ENCODE measurements at places on chromosomes 3 and 15.

- no peak for DNase-seq
Observed at GRCh38 chr3:182892226-182892625, 88.1 kb downstream of the DCUN1D1 start.

GRCh38 chr3:172194702-172195406 lies 155.5 kb downstream of the FNDC3B start:
- DNase-seq, result no peak

DNA sequence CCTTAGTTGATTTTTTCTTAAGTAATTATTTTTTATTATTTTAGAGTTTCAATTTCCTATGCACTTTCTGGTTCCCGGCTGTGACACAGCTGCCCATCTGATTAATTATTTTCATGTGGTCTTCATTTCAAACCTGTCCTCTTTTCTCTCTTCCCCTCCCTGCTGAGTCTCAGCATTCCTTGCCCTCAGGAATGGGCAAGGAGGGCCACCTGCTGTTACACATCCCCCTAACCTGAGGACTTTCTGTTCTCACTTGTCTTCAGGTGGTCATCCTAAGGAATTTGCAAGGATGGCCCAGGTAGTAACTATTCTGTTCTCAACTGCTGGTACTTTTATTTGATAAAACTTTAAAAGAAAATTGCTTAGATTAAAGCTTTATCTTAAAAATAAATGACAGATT lies 545.0 kb downstream of the OTOL1 start:
- DNase-seq, result no peak

GRCh38 chr15:100696452-100696851 lies 94.1 kb downstream of the ASB7 start:
- no peak for DNase-seq

- no peak for DNase-seq
Observed at GRCh38 chr3:188431040-188431439, 277.1 kb downstream of the LPP start.

DNA sequence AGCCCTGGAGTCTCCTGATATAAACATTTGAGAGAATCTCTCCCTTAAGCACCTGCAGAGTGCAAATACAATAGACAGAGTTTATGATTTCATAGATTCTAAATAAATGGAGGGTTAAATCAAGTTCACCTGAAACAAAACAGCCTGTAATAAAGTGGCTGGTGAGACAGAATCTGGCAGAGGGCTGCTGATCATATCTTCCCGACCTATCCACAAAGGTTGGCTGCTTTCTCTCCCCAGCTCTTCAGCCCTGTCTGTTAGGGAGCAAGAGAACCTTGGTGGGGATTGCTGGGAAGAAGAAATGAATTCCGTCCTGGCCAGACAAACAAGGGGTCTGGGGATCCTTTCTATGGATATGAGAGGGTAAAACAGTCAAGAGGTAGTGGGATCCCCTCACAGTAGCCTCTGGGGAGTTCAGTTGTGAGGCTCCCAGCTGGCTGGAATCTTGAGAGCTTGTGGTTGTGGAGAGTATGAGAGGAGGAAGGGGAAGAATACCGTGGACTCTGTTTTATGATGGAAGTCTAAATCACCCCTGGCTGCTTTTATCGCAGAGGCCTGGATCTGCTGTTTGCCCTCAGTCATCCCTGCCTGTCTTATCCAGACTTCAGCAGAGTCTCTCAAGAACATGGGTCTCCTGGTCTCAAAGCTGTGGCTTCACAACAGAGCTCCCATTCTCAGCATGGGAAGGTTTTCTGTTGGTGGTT lies 451.3 kb downstream of the NTRK3 start:
- no peak for DNase-seq

DNA sequence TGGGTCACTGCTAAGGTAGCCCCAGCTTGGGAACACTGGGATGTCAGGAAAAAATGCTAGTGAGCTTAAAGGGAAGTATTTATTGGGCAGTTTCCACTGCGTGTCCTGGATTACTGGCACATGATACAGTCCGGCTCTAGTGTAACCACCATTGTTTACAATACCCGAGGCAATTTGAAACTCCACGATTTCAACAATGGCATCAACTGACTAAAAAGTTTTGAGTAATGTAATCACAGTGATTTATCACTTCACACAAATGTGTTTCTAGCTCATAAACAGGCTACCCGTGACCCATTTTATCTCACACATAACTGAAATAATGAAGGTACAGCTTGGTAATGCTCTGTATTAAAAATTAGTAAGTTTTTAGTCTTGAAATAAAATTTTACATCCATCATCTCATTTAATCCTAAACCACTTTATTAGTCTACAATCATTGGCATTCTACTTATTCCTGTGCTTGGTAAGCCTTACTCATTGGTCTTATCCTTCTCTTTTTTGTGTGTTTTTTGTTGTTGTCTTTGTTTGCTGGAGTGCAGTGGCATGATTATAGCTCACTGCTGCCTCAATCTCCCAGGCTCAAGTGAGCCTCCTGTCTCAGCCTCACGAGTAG lies 7.6 kb downstream of the ZMAT3 start:
- DNase-seq, result no peak

DNA sequence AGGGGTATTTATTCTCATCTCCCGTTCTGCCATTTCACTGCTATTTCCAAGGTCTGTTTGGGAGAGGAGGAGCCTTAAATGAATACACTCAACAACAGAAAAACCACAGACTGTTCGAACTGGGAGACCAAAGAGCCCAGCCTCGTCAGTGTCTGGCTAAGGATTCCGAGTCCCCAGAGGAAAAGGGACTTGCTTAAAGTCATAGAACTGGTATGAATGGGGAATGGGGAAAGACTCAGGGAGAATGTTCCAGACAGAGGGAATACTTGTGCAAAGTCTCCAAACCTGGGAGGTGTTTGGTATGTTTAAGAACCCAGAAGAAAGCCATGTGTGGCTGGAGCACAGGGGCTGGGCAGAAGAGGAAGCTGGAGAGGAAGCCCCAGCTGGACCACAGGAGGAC lies 46.9 kb downstream of the FAM43A start:
- DNase-seq, result no peak

DNA sequence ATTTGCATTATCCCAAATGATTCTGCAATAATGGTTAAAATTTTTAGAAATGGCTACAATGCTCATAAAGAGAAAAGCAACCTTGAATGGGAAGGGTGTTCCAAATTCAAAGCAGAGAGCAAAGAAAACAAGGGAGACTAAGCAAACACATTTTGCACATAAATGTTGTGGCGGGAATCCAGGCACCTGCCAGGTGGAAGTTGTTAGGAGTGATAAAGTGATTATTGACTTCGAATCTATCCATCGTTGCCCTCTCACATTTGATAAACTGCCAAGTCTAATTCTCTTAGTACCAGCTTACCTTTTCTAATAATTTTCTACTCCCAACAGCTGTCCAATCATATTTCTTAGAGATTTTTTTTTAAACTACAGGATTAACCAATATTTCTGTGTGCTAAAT lies 244.5 kb downstream of the CACNA2D3 start:
- DNase-seq, result no peak

DNA sequence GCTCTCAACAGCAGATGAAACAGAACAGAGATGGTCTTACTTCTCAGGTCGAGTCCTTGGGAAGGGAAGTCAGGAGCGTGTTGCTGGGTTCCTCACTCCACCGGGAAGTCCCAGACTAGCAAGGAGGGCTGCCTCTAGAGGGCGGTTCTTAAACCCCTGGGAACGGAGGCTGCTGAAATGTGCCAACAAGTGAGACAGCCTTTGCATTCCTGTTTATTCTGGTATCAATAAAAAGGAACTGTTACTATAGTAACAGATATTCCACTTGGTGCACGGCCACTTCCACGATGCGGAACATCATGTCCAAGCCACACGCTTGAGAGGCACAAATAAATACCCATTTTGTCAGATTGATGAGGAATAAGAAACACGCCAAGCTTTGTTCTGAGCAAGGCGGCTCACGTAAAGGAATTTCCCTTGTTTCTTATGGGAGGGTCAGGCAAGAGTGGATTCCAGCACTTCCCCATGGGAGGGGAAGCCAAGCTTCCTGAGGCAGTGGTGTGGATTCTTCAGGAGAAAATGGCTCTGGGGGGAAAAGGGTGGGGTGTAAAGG lies at the start of gene FAM107A:
TSS of gene FAM107A (minus strand) at position 123 of the 553 bp plus-strand sequence. CDS start 7,531 bp downstream, outside the sequence.
- DNase-seq, result no peak

- no peak for DNase-seq
Observed at GRCh38 chr3:29334706-29335105, 53.8 kb downstream of the RBMS3 start.

DNA sequence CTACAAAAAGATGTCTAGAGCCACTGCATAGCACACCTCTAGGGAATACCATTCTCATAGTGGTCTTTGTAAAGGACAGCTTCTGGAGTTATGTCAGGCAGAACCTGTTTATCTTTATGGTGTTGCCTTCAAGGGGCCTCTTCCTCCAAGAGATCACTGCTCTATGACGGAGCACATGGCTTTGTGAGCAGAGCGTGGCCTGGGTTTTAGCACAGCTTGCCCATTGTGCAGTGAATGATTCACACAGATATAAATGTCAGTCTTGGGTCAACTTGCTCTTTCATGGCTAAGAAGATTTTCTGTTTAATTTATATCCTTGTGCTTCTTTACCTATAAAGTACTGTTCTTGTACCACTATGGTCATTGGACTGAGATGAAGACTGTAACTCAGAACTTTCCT lies 41.5 kb upstream of the RBMS3 start:
- no peak for DNase-seq

DNA sequence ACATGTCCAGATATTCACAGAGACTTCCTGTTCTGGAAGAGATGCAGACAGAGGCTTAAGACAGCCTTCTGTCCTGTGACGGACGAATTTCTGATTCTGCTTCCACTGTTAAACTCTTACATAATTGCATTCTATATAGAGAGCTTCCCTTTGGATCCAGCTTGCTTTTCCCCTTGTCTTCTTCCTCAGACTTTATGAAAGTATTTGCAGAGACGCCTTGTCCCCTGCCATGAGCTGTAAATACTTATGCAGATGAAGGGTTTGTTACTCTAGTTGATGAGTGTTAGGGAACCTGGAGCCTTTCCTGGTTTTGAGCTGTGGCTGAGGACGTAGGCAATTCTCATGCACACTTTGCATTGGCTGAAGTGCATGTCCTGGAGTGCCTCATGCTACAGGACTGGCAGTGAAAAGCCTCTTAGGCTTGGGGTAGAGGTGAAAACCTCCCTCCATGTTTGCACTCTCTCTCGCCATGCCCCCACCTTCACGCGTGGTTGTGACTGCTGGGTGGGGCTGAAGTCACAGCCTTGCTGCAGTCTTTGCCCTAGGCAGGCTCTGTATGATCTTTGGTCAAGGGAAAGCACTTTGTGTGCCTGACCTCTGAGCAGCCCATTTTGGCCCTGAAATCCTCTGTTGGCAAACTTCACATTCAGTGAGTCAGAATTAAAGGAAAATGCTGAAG lies 286.6 kb downstream of the PTPRG start:
- DNase-seq, result no peak

DNA sequence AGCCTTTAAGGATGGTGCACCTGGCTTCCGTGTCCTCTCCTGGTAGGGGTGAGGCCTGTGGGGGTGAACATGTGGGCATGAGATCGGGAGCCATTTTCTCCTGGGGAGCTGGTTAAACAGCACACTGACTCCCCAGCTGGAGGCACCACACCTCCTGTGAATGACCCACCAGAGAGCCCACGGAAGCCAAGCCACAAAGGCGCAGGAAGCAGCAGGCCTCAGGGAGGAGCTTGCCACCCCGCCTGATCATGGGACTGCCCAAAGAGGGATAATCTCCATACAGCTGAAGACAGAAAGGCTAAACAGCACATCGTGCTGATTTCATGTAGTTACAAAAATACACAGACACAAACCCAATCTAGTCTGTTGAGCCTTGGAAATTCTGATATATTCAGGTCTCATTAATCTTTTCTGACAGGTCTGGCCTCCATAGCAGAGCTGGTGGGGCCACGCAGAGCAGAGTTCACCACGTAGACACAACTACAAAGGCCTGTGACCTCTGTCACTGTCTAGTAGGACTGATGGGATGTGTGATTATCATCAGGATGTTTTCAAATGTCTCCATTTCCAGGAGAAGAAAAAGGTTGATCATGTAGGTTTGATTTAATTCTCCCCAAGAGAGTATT lies 75.2 kb downstream of the DUT start:
- no peak for DNase-seq

DNA sequence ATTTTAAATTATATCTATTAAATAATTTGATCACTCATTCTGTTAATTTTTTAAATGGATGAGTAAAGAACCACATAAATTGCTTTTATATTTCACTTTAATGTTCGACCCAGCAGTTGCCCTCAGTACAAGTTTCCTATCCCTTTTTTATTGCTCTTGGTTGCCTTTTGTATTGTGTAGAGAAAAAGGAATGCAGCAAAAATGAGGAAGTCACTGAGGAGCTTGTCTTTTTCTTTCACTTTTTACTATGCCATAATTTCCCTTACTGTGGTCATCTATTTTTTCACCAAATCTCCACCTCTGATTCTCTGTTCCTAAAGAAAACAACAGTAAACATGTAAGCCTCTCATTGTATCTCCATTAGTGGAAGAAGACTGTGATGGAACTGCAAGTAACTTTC lies 122.7 kb downstream of the B3GALNT1 start:
- DNase-seq, result no peak

GRCh38 chr15:98904544-98904943 lies 103.0 kb downstream of the PGPEP1L start:
- DNase-seq, result no peak

DNA sequence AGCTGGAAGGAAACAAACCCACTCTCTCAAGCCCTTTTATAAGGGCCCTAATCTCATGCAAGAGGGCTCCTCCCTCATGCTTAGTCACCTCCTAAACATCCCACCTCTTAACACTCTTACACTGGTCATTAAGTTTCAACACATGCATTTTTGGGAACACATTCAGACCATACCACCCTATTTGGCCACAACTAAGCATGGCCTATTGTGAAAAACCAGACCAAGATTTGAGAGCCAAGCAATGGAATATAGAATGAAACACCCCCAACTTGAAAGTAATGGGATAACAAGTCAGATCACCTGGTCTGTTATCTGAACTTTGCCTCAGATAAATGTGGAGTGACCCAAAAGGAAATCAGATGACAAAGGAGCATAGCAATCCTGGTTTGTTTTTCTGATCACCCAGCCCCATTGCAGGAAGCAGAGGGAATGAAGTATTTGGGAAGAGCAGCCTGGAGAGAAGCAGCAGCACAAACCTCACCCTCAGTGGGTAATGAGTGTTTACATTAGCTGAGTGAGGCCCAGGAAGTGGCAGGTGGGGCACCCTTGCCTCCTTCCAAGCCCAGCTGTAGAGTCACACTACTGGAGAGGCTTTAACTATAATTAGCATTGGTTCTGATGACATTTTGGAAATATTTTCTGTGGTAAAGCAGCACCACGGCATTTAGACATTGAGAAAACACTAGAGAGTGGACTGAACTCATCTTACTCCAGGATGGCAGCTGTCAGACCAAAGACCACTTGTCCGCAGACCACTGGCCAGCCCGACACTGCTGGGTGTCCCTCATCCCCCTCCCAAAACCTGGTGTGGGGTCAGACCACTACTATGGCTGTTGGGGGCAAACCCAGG lies 48.8 kb upstream of the PRTG start:
- no peak for DNase-seq

GRCh38 chr15:58746174-58746573 lies 3.3 kb downstream of the ADAM10 start:
- DNase-seq, result no peak

GRCh38 chr15:36136049-36136448 lies 443.4 kb upstream of the CDIN1 start:
- DNase-seq, result no peak

- DNase-seq, result no peak
Observed at GRCh38 chr3:185311991-185312390, 50.9 kb upstream of the MAP3K13 start.

Measured in left renal cortex interstitium (tissue), 4 donors.